ENCODE measurements at places on chromosomes 5 and 9.
A peak's percentile ranks its signal among the peaks of the same experiment; 100 is the strongest.

DNA sequence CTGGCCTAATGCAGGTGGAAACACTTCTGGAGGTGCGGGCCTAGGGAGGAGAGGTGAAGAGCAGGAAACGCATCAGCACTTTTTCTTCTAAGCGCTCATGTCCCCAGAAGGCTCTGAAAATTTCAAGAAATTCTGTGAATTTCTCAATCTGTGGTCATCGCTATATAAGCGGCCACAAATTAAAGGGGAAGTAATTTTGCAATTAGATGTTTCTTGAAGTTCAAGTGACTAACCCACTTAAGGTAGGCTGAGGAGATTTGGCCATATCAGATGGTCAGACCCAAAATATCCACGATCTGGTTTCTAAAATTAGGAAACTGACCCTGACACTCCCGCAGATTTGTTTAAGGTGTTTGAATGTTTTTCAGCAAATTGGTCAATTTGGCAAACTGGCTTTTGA, 16.6 kb upstream of the HMGCR start:
- no peak for DNase-seq

DNA sequence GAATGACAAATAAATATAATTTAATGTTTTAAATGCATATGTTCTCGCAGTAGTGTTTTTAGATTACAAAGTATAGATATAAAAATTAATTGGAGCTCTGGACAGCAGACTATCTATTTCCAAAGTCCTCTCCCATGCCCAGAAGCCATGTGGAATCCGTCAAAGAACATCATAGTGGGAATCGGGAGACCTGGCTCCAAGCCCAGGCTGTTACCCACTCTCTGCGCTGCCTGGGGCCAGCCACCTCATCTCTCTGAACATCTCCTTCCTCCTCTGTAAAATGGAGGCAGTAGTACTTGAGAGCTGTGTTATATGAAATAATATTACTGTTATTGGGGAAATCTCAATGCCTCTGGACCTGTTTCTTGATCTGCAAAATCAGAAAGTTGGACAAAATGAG, 58.1 kb upstream of the SLC30A5 start:
- no peak for DNase-seq

DNA sequence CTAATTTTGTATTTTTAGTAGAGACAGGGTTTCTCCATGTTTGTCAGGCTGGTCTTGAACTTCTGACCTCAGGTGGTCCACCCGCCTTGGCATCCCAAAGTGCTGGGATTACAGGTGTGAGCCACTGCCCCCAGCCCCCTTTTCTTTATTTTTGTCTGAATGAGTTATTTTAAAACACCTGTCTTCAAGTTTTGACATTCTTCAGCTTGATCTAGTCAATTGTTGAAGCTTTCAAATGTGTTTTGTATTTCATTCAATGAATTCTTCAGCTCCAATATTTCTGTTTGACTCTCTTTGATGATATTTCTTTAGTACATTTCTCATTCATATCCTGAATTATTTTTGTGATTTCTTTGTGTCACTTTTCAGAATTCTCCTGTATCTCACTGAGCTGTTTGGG, 486.2 kb downstream of the DMAC1 start:
- no peak for DNase-seq

DNA sequence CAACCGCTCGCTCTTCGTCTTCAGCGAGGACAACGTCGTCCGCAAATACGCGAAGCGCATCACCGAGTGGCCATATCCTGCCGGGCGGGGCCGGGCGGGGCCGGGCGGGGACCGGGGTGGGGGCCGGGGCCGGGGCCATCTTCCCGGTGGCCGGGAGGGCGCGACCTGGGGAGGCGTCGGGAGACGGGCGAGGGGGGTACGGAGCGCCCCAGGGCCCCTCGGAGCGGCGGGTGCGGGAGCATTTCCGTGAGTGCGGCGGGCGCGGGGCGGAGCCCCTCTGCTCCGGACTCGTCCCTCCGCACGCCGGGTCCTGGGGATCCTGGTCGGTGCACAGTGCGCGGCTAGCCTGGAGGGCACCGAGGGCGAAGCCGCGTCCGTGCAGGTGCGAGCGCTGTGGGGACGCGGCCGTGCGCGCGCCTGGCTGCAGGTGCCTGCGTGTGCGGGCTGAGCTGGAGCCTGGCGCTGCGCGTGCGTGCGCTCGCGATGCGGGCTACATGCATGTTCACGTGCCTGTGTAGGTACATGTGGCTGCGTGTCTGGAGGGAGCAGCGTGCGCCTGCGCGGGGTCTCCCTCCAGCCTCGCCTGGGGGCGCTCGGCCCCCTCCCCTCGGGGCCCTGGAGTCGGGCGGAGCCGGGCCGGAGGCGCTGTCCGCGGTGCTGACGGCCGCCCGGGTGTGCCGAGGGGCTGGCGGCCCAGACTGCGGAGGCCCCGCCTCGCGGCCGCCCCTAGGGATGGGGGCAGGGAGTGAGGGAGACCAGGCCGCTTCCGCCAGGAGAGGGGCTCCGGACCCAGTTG, 762 bp downstream of the CACNA1B start:
- no peak for DNase-seq

GRCh38 chr5:167892352-167893115, 398.9 kb upstream of the WWC1 start:
- no peak for DNase-seq

DNA sequence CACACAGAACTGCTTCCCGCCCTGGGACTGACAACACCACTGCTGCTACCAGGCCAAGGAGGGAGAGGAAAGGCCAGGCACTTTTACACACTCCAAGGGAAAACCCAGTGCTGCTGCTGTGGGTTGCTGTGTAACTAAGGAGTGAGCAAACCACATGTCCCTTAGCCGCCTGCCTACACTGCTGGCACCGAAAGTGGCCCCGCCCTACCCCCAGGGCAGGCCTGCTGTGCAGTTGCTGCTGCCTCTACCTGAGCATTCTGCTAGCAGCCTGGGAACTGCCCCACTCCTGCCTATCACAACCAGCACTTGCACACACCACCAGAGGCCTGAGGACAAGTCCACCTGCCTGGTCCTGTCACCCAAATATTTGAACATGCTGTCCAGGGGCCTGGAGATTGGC, 740.9 kb downstream of the DTWD2 start:
- no peak for DNase-seq

GRCh38 chr5:123881759-123882244, 369.8 kb downstream of the CSNK1G3 start:
- no peak for DNase-seq

GRCh38 chr9:7095058-7095457, 337.3 kb downstream of the KDM4C start:
- no peak for DNase-seq

GRCh38 chr9:79701651-79702050, 129.9 kb downstream of the TLE4 start:
- DNase-seq = no peak

DNA sequence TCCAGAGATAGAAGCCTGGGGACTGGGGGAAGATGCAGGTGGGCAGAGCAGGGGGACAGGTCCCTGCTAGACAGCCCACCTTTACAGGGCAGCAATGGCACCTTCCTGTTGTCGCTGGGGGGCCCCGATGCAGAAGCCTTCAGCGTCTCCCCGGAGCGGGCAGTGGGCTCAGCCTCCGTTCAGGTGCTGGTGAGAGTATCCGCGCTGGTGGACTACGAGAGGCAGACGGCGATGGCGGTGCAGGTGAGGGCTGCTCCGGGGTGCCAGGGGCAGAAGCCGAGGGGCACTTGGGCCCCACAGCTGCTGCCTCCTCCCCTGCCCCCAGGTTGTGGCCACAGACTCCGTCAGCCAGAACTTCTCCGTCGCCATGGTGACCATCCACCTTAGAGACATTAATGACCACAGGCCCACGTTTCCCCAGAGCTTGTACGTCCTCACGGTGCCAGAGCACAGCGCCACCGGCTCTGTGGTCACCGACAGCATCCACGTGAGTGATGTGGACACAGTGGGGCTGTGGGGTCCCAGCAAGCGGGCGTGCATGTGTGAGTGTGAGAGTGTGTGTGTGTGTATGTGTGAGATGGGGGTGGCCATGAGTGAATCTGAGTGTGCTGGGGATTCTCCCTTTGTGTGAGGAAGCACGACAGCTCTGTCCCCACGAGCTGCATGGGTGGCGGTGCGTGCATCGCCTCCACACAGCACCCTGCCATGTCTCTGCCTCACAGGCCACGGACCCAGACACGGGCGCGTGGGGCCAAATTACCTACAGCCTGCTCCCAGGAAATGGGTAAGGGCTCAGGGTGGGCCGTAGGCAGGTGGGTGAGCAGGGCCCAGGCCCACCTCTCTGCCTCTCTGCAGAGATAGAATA, 28.4 kb downstream of the CDHR2 start:
- no peak for DNase-seq

DNA sequence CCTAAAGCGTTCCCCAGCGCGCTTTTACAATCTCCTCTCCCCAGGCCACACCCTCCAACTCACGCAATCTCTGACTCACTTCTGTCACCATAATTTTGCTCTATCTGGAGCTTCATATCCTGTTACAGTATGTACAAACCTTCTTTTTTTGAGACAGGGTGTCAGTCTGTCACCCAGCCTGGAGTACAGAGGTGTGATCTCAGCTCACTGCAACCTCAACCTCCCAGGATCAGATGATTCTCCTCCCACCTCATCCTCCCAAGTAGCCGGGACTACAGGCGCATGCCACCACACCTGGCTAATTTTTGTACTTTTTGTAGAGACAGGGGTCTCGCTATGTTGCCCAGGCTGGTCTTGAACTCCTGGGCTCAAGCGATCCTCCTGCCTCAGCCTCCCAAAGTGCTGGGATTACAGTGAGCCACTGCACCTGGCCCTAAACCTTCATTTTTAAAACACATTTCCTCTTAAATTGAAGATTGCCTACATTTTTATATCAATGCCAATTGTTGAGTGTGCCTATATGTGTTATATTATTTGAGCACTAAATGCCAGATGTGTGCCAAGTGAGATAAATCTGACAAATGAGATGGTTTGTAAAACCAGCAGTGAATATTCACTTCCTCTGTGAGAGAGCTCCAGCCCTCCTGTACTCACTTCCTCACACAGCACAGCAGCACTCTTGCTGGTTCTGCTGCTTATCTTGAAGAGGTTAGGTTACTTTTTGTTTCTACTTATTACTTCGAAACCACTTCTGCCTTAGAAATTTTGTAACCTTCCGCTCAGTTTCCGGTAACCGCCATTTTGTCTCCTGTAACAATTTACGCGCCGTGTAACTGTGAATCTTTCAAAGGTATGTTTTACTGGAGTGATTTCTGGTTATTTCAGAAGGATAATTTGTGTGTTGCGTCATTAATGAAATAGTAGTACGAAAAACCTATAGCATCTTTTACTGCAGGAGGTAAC, 57.9 kb downstream of the DOCK8 start:
- peak; percentile 65 for DNase-seq

DNA sequence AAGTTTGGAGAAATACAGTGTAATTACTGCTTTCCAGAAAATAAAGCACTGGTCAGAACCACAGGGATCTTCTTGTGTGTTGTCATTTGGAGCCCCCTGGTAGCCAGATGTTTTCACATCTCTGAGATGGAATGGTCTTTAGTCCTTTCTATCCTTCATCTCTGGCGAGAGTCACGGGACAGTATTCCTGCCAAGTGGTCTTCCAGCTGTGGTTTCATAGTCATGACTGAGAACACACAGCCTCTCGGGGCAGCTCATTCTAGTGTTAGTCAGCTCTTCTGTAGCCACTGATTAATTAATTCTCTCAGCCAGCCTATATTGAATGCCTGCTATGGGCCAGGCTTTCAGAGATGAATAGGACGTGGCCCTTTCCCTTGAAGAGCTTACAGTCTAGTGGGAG, 34.1 kb downstream of the HMGXB3 start:
- DNase-seq = no peak

DNA sequence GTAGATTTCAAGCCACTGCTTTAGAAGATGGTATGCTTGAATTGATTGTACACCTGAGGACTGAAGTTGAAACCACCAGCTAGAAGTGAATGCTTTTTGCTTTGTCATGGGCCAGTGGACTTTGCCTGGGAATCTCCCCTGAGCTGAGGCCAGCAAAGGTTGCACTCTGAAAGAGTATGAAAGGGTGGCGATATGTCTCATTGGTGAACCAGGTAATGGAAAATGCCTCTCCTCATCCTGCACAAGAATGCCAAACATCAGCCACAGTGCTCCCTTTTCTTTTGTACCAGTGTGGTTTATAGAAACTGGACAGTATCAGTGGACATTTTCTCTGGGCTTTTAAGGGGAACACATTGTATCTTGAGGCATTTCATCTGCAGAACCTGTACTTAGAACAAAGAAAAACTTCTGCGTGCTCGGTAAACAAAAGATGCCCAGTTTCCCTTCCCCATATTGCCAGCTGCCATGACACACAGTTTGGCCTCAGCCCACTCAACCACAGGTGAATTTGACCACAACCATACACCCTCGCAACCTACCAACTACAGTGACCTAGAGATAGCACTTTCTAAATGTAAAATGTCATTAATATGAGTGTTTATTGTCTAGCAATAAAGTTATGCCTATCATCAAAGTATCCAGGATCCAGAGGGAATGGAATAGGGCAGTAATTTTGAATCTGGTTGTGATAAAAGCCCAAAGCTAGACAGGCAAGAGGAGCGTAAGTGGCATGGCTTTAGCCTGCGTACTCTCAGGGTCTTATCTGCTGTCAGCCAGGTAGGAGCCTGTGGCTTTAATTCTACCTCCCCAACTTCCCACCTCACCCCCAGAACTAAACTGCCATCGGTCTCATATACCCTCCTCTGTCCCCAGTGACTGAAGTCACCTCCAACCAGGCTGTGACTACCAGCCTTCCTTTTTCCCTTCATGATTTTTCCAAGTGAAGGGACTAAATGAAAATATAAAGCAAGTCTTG, 79.5 kb upstream of the LHFPL2 start:
- no peak for DNase-seq

DNA sequence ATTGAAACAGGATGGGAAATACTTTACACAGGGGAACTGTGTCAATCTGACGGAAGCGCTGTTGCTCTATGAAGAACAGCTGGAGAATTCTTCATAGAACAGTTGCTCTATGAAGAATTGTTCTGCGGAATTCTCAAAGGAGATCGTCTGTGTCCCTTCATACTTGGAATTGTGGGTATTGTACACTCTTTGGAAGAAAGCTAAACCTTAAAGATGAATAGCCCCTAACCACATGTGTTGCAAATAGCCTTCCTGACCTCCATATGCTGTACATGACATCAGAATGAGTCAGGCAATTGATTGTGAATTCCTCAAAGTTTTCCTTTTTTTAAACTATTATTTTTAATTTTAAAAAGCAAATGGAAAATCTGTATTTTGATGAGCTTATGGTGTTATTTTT, 15.6 kb downstream of the NIM1K start:
- no peak for DNase-seq

DNA sequence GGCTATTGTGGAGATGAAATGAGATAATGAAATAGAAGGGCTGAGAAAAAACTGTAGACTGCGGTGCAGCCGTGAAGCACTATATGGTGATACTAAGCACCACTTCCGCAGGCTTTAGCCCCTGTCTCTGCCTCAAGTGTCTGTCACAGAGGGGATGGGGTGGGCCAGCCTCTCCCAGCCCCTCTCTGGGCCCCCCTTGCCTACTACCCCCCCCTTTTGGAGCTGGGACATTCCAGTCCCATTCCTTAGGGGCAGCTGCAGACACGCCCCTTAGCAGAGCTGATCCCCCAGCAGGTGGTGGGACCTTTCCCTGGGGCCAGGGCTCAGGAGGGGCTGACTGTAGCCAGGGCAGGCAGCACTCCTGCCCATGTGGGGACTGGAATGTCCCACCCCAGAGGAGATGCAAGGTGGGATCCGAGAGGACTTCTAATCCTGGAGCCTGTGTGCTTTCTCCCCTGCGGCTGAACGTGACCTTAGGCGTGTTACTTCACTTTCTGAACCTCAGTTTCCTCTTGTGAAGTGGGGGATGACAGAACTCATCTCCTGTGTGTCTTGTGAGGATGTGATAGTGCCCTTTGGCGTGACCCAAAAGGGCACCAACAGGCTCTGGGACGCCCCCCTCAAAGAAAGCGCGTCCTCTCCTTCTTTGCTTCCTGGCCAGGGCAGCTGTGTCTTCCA, 1.9 kb downstream of the N4BP3 start:
- DNase-seq = no peak
